ENCODE measurements at places on chromosomes 12 and 14.

- DNase-seq: no peak
Observed at GRCh38 chr12:65526311-65526710, 247.8 kb downstream of the MSRB3 start.

DNA sequence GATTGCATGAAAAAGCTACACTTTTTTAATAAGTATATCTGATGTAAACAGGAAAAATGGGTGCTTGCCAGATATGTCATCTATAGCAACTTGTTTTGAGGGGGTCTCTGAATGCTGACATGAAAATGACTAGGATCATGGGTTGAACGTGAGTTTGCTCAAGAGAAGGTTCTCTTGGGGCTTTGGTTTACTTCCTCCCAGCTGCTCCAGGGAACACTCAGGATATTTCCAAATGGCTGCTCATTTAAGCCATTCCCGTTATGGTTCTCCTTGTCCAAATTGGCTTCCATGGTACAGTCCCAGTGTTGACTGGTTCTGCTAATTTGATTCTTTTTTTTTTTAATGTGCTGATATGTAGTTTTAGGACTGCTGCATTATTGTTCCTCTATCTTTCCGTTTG lies 118.3 kb downstream of the ETV6 start:
- no peak for DNase-seq

- DNase-seq: no peak
Observed at GRCh38 chr14:54709444-54709843, 142.5 kb downstream of the SAMD4A start.

DNA sequence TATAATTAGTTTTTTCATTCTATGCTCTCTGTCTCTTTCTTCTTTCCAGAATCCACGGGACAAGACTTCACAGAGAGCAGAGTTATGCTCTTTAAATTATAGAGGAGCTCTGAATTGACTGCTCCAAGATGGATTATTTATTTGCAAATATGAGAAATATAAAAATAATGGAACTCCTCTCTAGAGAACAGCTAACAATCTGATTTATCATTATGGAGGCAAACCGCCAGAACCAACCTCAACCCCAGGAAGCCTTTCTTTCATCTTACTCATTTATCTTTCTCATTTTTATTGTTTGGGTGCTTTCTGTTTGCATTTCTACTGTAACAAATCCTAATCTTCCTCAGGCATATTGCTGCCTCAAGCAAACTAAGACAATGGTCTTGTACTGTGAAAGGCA lies 216.5 kb downstream of the C12orf50 start:
- DNase-seq: no peak

- no peak for DNase-seq
Observed at GRCh38 chr12:25764409-25764808, 194.1 kb upstream of the RASSF8 start.

DNA sequence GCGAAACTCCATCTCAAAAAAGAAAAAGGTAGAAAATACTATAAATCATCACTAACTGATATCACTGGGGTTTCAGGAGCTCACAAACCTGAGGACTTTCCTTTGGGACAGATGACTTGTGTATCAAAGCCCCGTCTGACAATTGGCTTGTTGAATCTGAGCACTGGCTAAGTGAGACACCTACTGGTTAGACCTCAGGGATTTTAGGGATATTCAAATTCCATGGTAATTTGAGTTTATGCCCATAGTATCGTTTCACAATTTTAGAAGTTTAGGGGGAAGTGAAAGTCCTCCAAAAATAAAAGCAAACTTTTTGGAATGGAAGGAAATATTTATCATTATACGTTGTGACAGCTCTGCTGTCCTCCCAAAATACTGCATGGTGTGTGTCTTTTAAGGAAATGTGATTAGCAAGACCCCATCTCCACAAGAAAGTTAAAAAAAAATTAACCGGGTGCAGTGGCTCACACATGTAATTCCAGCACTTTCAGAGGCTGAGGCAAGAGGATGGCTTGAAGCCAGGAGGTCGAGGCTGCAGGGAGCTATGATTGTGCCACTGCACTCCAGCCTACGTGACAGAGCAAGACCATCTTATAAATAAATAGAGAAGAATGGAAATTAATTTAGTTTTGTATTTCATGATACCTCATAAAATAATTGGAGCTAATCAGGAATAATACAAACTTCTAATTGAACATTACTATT lies 49.2 kb downstream of the FBXL14 start:
- peak; percentile 60 for DNase-seq

GRCh38 chr14:72554994-72555608 lies 338.8 kb downstream of the DPF3 start:
- DNase-seq: no peak

DNA sequence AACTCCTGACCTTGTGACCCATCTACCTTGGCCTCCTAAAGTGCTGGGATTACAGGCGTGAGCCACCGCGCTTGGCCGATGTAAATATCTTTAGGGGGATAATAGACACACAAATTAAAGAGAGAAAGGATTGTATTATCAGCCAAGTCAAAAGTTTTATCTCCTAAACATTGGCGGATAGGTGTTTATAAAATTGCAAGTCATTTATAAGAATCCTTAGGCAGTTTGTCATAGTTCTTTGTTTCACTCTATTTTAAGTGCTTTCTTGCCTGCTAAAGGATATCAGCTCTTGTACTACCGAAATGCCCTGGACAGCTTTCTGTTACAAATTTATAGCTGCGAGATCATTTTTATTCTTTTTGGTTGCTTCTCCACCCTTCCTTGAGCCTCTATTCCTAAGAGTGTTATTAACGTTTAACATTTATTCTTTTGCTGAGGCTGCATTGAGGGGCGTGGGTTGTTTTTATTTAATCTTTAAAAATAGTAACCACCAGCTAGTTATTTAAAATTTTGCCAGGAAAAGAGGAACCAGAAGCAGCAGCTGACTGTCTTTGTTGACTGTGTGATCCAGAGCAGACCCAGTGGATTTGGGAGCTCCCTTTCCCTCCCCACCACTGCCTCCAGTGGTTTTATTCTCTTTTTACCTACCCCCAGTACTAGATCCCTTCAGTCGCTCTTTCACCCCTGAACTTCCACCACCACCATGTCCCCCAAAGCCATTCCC lies 106.4 kb downstream of the DIP2B start:
- peak; percentile 26 for DNase-seq

DNA sequence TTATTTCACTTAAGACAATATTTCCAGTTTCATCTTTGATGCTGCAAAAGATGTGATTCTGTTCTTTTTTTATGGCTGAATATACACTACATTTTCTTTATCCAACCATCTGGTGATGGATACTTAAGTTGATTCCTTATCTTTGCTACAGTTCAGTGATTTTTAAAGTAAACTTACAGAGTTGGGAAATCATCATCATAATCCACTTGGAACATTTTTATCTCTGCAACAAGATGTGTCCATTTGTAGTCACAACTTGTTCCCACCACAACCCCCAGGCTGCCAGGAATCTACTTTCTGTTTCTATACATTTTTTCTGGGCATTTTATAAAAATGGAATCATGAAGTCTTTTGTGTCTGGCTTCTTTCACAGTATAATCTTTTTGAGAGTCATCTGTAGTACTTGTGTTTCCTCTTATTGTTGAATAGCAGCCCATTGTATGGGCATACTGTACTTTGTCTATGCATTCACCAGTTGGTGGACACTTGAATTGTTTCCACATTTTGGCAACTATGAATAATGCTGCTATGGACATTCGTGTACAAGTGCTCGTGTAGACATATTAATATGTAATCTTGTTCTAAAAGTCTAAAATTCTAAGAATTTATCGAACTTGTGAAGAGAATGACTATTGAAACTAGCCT lies 212.5 kb upstream of the DDHD1 start:
- no peak for DNase-seq

- DNase-seq: peak; percentile 2
Observed at GRCh38 chr12:17609153-17609552, 480.8 kb downstream of the RERGL start.

GRCh38 chr12:122318607-122319605 lies 52.6 kb upstream of the VPS33A start:
- no peak for DNase-seq

DNA sequence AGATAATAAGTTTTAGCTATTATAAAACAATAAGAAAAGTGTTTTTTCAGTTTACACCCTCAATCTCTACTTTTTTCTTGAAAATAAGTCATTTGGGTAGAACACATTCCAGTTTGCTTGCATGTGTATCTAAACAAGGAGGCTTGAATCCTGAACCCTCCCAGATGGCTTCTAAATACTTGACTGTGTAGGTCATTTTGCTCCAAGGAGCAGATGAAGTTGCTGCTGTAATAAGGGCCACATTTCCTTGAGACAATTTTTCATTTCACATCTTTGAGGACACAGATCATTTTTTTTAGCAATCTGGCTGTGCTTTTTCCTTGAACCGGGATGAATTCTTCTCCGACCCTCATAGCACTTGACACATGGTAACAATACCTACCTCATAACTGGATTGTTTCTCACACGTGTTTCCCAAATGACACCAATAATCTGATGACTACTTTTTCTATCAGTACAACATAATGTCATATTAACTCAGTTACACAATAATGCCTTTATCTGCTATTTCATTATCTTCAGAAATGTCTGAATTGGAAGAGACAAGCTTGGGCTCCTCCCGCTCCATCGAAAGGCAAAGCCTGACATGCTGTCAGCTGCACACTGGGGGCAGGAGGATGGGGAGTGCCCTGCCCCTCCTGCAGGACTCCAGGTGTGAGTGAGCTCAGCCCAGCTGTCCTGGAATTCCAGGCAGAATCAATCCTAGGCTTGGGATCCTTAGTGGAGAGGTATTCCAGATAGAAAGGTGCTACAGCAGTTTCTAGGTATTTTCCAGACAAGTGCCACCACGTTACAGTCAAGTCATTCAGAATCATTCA lies 30.9 kb downstream of the GPHB5 start:
- no peak for DNase-seq

GRCh38 chr12:108515916-108516315 lies 839 bp downstream of the FICD start:
- peak; percentile 49 for DNase-seq

DNA sequence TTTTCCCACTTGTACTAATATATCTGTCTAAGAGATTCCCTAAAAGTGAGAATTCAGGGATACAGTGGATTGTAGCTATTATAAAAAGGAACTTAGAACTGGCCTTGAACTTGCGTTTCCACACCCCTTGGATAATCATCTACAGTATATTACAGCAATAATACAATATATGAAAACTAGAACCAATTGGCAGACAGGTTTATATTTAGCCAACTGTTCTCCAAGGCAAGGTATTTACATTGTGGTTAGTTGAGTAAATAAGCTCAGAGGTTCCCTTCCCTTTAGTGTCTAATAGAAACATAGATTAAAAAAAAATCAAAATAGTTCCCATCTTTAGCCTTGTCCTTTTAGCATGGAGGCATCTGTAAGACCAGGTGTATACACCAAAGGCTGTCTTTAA lies 42.1 kb downstream of the LIMA1 start:
- no peak for DNase-seq

GRCh38 chr14:54792288-54792687 lies 110.3 kb downstream of the GCH1 start:
- no peak for DNase-seq

DNA sequence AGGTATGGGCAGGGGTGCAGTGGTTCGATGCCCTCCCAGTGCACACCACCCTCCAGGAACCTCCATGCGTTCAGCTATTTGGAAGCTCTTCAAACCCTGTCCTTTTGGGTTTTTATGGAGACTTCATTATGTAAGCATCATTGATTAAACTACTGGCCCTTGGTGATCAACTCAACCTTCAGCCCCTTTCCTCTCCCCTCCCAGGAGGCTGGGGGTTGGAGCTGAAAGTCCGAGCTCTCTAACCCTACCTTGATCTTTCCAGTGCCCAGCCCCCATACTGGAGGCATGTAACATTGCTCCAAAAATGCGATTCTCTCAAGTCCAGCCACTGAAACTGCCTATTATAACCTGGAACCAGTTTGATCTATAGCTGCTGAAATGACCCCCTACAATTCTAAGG lies 188.1 kb downstream of the IPO8 start:
- no peak for DNase-seq

DNA sequence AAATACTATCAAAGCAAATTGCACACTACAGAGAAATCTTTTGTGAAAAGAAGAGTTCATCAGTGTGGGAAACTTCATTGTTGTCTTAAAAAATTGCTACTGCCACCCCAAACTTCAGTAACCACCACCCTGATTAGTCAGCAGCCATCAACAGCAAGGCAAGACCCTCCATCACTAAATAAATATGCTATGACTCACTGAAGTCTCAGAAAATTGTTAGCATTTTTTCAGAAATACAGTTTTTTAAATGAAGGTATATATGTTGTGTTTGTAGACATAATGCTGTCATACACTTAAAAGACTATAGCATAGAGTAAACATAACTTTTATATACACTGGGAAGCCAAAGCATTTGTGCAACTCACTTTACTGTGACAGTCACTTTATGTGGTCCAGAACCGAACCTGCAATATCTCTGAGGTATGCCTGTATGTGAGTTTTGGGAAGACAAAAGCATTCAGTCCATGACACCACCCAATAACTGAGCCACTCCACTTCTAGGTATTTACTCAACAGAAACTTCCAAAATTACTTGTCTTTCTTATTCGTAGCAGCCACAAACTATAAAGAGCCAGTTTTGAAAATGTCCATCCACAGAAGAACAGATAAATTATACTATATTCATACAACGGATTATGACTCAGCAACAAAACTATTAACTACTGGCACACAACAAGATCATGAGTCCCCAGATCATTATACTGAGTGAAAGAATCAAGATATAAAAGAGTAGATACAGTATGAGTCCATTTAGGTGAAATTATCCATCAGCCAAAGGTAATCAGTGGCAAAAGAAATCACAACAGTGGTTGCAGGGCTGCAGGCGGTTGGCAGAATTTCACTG lies 649.6 kb downstream of the BCL11B start:
- DNase-seq: no peak

DNA sequence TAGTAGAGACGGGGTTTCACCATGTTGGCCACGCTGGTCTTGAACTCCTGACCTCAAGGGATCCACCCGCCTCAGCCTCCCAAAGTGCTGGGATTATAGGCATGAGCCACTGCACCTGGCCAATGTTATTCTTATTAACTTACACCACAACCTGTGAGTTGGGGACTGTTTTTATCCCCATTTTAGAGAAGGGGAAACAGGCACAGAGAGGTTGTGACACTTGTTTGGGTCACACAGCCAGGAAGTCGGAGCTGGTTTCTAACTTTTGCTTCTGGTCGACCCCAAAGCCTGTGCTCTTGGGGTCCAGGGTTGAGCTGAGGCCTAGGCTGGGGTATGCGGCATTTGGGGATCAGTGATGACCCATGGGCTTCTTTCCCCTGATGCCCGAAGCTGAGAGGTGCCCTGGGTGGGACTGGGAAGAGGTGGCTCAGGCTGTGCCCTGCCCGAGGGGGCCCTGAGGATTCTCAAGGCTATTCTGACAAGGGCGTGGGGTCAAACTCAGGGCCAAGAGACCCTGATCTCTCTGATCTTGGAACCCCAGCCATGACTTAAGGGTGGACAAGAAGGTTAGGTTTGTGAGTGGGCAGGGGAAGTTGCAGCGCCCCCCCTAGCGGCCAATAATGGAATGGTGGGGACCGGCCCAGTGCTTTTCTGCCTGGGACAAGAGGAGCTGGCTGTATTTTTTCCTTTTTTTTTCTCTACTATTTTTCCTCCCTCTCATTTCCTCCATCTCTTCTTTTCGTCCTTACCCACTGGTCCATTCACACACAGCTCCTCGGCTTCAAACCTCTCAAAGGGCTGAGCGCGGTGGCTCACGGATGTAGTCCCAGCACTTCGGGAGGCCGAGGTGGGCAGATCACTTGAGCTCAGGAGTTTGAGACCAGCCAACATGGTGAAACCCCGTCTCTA lies 3.0 kb downstream of the SDSL start:
- DNase-seq: peak; percentile 81

All from NB4 (cell line).